ENCODE measurements at places on chromosomes 7 and 10.

DNA sequence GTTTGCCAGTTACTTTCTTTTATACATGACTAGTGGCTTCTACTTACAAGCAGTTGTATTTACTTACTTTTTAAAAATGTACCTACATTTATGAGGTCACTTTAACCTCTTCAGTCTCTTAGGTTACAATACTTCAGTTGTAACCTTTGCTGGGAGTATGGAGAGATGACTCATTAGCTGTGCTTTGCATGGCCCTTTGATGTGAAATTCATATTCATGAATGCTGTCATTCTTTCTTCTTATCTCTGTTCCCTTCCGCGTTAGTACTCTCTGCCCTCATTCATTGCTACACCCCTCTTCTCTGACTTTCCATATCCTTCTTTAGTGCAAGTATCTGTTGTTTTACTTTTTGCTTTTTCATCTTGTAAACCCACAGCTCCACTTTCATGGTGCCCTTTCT, 164.3 kb downstream of the BMPER start:
- DNase-seq, result no peak

DNA sequence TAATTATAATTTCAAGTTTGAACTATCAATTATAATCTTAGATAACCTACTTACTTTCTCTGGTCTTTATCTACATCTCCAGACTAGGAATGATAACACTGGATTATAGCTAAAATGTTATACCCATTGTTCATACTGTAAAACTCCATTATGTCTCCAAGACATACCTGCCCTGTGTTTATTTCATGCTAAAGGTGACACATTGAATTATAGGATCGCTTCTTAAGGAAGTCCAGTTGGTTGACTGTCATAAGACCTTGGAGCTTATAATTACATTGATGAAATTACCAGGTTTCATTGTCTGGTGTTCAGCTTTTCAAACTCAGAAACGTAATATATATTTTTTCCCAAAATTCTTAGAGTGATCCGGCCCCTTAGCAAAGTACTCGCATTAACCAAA, 15.5 kb upstream of the HERC4 start:
- no peak for DNase-seq

- DNase-seq, result no peak
These were observed 471.7 kb downstream of the AUTS2 start for GRCh38 chr7:70069977-70070376.

DNA sequence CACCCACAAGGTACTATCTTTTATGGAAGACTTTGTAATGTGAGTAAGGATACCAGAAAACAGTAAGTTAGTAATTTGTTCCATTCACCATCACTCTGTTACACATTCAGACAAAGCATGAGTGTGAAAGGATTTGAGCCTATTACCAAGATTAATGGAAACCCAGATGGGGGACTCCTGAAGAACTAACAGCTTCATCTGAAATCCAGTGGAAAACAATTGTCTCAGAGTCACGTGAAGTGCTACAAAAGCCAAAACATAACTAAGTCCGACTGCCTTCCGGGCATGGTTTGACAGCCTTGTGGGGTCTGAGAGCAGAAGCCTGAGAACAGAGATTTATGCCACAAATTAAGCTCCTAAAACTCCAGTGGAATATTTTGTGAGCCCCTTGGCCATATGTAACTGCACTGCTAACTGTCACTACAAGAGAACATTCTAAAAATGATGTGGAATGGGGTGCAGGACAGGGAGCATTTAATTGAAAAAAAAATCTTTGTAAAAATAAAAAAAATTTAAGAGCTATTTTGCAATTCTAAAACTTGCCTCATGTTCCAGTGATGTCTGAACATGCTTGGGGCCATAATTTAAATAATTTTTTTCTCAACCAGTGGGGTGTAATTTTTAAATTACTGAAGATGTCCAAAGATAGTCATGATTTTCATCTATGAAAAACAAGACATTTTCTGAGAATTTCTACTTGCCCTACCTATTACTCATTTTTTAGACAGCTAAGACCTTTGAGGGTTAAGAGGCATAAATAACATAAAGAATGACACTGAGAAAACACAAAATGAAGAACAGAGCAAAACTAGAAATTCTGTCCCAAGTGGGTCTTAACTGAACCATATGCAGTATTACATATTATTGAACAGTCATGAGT, 555.0 kb downstream of the INHBA start:
- peak; percentile 46 for DNase-seq

DNA sequence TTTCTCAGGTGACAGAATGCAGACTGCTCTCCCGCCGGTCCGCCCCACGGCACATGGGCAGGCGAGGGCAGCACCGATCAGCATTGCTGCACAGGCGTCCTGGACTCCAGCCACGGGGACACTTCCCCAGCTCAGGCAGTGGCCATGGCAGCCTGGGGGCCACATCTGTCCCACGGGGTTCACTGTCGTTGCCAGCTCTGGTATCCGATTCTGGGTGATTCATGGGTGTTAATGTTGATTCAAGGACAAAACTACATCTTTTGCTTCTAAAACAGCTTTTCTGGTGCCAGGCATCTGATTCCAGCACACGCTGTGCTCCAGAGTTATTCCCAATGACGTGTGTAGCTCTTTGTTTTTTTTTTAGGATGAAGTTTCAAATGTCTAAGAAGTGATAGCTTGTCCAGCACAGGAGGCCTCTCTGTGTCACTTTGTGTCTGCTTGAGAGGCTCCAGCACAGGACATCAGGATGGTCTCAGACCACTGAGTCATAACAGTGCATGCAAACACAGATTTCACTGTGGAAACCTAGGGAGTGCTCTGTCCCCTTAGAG, 218.0 kb downstream of the WDR37 start:
- no peak for DNase-seq

- no peak for DNase-seq
These were observed 24.5 kb downstream of the TNPO3 start for GRCh38 chr7:129030440-129030839.

- DNase-seq, result no peak
These were observed 323.6 kb downstream of the PCLO start for GRCh38 chr7:82839063-82839462.

DNA sequence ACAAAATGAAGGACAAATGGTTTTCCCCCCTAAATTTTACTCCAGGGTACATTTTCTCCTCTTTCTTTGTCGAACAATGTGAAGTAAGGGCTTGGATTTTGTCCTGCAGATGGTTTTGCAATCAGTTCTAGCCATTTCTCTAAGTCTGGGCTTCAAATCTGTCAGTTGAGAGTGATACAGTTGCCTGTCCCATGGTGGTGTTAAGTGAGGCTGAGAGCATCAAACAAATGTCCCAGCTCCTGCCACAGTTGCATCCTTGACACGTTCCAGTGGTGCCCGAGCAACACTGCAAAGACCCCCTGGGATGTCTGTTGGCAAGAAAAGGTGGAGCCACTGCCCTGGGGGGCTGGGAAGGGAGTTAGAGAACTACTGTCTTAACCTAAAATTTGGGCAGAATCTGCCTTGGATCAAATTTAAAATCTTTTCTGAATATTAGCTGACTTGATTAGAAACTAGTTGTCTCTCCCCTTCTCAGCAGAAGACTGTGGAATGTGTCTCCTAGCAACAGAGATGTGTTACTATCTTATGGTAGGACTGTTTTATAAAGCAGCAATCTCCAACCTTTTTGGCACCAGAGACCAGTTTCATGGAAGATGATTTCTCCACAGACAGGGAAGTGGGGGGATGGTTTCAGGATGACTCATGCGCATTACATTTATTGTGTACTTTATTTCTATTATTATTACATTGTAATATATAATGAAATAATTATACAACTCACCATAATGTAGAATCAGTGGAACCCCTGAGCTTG, 102.0 kb upstream of the STEAP1B start:
- peak; percentile 90 for DNase-seq

DNA sequence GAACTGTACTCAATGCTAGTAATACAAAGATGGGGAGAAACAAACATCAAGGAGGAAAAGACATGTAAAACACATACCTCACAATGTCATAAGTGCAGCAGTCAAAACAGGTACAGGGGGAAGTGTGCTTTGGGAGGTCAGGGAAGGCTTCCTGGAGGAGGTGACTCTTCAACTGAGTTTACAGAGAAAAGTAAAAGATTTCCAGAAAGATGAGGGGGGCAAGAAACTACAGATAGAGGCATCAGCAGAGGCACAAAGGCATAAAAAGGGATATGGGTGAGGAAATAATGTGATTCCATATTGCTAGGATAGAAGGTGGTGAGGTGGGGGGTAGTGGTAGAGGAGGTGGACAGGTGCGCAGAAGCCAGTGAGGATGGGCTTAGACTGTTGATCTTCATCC, 95.0 kb downstream of the LSM5 start:
- DNase-seq, result no peak

DNA sequence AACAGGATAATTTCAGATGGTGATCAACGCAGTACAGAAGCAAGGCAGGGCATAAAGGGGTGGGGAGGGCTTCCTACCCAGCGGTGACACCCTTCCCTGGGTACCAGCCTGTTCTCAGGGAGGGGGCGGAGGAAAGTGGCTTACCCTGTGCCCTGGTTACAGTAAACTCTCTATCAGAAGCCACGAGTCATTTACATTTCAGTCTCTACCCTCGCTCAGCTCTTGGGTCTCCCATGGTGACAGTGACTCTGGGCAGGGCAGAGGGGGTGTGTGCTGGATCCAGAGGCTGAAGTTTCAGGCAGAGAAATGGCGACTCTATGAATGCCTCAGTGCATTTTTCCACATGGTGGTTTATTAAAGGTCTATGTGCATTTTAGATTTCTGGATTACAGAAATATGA, 107.0 kb downstream of the ADARB2 start:
- no peak for DNase-seq

DNA sequence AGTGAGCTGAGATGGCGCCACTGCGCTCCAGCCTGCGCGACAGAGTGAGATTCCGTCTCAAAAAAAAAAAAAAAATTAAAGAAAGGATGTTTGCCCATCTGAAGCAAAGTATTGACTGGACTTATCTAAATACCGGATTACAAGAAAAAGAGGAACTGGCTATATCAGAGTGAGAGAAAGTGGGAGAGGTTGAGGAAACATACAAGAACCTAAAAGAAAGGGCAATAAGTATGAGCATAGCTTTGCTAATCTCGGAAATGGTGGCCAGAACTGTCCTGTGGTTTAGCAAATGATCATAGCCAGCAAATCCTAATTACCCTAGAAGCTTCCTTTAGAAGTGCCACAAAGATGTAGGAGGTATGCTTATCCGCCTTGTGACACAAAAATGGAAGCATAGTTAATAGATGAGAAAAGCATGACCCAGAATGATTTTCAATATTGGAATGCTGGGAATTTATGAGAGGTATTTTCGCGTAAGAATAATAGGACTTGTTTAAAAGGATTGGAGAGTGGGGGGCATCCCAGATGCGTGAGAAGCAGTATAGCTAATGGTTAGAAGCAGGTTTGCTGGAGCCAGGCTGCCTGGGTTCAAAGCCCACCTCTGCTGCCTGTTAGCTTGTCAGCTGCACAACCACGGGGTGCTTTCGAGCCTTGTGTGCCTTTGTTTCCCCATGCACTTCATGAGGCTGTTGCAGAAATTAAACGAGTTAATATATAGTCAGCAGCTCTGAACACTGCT, 1.2 kb upstream of the GTPBP4 start:
- DNase-seq, result peak; percentile 94

DNA sequence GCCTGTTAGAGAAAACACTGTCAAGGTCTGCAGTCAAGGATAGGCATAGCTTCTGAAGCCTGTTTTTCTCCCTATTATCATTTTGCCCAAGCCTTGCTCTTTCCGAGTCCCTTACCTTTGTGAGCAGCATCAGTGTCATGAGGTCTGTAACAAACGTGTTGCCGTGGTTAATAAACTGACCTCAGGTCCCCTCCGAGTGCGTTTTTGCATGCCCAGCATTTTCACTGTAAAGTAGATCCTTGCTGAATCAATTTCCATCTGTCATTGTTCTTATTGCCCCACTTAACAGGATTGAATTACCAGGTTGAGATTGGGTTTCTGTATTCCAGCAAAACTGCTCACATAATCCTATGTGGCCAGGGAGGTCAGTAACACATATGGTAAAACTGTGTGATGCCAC, 110.3 kb downstream of the ZNF248 start:
- no peak for DNase-seq

DNA sequence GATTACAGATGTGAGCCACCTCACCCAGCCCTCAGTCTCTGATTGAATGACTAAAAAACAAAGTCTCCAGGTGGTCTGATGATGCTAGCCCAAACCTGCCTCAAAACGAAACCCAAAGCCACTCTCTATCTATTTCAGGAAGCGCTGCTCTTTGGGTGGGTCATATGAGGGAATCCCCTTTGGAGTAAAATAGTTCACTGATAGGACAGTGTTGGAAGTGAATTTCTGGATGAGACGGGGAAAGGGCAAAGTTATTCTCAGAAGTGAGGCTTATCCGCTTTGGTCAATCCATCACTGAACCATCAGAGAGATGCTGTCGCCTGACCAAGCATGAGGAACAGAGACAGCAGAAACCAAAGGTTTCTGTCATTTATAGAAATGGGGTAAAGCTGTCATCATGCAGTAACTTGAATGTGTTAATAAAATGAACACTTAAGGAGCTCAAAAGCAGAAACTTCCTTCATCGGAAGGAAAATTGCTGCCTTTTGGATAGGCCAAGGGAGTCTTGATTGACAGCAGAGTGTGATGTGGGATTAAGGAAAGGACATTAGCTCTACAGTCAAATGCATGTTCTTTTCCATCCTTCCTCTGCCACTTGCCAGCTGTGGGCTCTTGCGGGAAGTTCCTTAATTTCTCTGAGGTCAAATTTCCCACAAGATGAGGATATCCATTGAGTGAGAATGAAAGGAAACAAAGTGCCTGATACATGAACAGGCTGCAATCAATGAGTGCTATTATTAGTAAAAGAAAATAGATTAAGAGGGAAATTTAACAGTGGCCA, 64.9 kb upstream of the C1QL3 start:
- DNase-seq, result no peak

- DNase-seq, result no peak
These were observed 290.7 kb upstream of the KIAA1217 start for GRCh38 chr10:23918090-23918723.

DNA sequence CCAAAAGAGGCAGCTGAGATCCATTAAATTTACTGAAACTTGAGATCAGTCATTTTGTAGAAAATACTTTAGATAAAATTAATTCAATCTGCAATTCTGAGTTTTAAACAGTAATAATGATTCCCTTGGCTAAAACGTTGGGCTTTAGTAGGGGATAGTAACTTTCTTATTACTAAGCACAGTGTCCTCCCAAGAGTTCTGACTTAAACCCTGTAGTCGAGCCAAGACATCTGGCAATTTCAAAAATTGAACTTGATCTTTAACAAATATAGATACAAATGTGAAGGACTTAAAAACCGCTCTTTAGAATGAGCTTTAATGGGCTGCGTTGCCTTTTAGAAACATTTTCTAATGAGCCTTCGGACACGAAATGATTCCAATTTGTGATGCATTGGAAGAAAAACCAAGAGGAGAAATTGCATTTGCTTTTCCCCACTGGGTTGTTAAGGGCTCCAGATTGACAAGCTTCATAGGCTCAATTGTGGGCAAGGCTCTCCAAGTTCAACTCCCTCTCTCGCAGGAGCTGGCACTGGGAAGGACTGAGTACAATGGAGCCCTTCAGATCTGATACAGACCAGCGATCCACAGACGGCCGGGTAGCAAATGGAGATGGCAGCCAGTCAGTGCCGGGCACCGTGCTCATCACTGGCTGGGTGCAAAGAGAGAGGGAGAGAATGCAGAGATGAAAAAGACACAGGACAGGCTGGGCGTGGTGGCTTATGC, 921.3 kb upstream of the AUTS2 start:
- no peak for DNase-seq

Measured in EH (cell line).